ENCODE measurements at places on chromosomes 11 and 22.

GRCh38 chr11:43952401-43953342 lies 10.2 kb downstream of the C11orf96 start:
- no peak for DNase-seq

GRCh38 chr11:43518408-43519160 lies 159.9 kb downstream of the TTC17 start:
- no peak for DNase-seq

DNA sequence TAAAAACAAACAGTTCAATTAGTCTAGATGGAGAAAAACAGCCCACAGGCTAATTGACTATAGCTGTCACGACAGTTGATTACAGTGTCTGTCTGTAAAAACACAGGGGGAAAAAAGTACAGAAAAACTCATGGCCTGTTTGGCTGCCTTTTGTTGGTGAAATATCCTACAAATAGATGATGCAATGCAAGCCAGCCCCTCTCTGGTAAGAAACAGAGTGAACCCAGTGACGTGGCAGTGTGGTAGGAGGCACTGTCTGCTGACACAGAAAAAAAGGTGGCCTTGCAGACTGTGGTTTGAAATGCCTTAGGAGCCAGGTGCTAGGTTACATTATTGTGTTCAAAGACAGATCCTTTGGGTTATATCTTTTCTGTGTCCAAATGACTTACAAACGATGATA lies 431.4 kb upstream of the CCDC90B start:
- no peak for DNase-seq

- DNase-seq: no peak
Observed at GRCh38 chr11:105935791-105936190, 86.2 kb downstream of the MSANTD4 start.

DNA sequence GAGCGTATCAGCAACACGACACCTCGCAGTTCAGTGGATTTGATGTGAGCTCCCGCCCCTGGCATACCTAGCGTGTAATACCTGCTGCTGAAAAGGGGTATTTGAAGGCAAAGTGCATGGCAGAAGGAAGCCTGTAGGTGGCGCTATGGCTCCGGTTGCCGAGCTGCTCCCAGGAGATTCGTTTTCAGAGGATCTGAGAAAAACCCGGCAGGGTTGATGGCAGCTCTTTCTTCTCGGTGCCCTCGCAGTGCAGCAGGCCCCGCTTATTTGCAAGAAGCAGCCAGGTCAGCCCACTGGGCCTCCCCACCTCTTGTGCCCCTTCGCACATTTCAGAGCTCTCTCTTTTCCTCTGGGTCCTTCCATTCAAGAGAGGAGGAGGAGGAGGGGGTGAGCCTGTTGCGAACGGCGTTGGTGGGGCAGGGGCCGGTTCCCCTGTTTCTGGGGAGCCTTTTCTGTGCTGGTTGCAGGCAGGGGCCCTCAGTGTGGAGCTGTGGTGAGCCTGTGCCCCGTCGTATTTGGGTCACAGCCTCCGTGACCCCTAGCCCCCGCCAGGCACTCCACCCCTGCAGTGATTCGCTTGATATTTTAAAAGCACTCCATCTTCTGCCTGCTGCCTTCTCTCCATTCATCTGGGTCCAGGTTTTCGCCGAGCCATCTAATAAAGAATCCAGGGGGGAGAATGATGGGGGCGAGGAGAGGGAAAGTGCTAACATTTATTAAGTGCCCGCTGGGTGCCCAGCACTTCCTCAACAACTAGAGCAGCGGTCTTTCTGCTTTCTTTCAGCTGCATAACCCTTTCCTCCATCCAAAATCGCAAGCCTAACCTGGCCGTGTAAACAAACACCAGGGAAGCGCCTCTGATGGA lies 85.3 kb upstream of the SYT13 start:
- peak; percentile 85 for DNase-seq

DNA sequence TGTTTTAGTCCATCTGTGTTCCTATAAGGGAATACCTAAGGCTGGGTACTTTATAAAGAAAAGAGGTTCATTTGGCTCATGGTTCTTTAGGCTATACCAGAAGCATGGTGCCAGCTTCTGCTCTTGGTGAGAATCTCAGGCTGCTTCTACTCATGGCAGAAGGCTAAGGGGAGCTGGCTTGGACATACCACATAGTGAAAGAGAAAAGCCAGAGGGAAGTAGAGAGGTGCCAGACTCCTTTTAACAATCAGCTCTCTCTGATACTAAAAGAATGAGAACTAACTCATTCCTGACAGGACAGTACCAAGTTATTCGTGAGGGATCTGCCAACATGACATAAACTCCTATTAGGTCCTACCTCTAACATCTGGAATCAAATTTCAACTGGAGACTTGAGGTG lies 1250.2 kb upstream of the CNTN5 start:
- no peak for DNase-seq

DNA sequence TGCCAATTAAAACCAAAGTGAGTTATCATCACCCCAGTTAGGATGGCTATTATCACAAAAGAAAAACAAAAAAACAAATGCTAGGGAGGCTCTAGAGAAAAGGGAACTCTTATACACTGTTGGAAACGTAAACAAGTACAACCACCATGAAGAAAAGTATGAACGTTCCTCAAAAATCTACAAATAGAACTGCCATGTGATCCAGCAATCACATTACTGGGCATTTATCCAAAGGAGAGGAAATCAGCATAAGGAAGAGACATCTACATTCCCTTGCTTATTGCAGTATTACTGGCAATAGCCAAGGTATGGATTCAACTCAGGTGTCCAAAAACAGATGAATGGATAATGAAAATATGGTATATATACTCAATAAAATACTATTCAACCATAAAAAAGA lies 1145.1 kb downstream of the LRRC4C start:
- DNase-seq: no peak

- no peak for DNase-seq
Observed at GRCh38 chr11:76644591-76644990, 26.0 kb downstream of the LRRC32 start.

DNA sequence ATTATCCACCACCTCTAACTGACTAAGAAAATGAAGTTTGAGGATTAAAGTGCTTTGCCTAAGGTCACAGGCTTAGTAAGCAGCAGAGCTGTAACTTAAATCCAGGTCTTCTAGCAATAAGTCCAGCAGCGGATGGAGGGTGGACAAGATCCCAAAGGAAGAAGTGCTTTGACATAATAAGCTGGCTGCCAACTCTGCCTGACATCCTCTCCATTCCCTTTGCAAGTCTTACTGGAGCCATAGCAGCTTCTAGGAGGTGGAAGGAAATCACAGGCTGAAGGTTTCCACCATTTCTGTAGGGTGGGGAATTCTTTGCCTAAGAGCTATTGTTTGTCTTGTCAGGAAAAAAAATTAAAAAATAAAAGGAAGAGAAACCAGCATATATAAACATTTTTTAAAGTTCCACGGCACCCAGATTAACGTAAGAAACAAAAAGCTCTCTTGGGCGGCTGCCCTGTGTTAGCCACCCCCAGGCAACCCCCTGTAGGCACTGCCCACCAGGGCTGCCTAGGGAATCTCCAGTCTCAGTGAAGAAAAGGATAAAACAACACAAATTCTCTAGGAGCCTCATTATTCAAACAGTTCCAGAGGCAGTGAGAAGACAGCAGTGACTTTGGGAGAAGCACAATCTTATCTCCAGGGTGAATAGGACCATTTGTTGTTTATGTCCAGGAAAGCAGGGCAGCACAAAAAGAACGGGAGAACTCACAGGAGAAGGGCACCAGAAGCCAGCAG lies 380.8 kb upstream of the CADM1 start:
- DNase-seq: no peak

DNA sequence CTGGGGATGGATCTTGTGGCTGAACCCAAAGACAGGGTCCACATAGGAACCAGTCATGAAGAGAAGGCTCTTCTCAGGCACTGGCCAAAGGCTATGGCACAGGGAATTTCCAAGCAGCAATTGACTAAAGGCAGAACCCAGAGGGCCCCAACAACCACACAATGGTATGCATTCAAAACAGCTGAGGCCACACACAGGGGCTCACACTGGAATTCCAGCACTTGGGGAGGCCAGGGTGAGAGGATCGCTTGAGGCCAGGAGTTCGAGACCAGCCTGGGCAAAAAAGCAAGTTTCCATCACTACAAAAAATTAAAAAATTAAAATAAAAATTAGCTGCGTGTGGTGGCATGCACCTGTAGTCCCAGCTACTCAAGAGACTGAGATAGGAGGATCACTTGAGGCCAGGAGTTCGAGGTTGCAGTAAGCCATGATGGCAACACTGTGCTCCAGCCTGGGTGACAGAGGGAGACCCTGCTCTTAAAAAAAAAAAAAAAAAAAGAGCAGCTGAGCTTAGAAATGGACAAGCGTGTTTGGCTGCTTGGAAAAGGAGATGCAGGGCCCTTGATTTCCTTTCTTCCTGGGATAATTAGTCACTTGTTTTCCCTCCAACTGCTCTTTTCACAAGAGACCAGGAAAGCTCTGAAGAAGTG lies 44.6 kb downstream of the MYH9 start:
- DNase-seq: no peak

DNA sequence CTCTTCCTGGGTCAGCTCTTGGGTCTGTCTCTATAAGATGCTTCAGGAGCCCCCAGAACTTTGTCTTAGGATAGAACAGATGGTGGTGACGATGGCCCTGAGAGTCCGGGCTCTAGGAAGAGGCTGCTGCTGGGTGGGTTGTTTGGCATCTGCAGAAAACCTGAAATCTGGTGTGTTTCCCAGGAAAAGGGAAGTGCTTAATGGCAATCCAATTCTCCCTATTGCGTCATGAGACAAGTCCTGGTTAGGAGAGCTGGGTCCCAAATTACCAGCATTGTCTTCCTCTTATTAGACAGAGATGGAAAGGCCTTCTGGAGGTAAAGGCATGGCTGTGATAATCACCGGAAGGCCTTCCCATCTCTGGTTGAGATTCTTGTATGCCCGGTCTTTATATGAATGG lies 48.9 kb upstream of the GRAMD1B start:
- no peak for DNase-seq

DNA sequence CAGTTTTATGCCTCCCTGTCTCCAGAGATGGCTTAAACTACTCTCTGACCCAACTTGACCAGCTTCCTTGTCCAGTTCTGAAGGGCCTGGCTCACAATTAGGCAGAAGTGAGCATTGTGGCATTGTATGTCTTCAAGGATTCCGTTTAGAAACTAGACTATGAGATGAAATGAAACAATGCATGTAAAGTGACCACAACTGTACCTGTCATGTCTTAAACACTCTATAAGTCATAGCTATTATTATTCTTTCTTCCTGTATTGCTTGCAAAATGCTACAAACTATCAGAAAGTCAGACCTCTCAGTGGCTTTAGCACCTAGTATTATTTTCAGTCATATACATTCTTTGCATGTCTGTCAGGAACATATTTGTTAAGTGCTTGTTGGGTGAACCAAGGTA lies 127.9 kb upstream of the MTMR2 start:
- no peak for DNase-seq

DNA sequence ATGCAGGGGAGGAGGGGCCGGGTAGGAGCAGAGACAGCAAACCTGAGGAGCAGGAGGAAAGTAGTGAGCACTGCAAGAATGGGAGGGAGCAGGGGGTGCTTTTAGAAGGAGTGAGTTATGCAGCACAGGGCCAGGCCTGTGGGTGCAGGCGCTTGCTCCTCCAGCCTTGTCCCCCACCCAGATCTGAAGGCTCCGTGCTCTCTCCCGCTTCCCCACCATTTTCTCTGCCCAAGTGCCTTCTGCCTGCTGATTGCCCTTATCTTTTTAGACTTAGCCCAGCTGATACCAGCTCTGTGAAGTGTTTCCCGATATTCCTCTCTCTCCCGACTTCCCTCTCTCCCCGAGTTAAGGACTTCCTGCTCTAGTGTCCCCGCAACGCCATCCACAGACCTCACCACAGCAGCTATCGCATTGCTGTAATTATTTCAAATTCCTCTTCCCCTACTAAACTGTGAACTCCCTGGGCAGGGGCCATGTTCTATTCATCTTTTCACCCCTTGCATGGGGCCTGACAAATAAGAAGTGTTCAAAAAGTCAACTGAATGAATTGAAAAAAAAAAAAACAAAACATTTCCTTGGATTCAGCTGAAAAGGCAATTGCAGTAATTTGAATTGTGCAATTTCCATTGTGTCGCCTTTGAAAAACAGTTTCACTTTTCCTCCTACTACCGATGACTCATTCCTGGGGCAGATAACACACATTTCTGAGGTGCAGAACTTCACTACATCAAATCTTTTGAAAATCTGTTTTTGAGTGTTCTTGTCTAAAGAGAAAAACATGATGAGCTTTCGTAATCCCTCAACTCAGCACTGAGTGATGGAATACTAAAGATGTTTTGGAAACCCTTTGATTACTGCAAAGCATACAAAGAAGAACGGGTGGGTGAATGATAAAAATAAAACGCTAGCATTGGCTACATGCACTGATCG lies 69.7 kb upstream of the BMAL1 start:
- peak; percentile 54 for DNase-seq

- no peak for DNase-seq
Observed at GRCh38 chr11:394034-394857, at the start of gene PKP3. PKP3 (plus strand) TSS chr11:394209; CDS start chr11:394293, 84 bp downstream.

DNA sequence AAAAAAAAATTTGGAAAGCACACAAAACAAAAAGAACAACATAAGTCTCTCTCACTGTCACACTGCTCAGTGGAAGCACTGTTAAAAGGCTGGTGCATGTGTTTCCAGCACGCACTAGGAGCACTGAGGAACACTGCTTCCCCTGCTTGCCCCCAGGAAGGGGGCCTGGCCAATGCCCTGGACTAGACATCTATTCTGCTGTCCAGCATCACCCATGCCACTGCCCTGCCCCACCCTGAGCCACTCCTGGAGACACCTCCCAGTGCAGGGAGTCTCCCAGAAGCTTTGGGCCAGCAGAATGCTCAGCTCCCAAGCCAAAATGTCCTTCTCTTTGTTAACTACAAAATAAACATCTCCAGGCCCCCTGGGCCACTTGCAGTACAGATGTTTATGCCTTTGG lies 49.7 kb upstream of the EMID1 start:
- DNase-seq: no peak

- no peak for DNase-seq
Observed at GRCh38 chr22:32810555-32811133, 9.1 kb downstream of the TIMP3 start.

GRCh38 chr11:69008737-69009440 lies 4.2 kb downstream of the MRGPRF start:
- peak; percentile 84 for DNase-seq

GRCh38 chr11:120034176-120034875 lies 103.6 kb downstream of the TRIM29 start:
- DNase-seq: no peak

DNA sequence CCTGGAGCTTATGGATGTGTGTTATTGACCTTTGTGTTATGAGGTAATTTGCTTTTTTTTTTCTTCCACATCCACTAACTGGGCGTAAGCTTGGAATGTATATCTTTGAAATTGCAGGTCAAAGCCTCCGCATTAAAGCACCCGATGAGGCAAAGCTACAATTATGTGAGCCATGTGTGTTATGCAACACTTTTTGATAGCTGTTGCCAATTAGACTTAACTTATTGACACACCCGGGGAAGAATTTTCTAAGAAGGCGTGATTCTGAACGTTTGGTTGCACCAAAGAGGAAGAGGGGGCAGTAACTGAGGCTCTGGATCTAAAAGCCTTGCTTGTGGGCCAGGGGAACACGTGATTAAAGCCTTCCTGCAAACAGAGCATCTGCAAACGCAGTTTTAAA lies 610 bp upstream of the TEX12 start:
- no peak for DNase-seq

DNA sequence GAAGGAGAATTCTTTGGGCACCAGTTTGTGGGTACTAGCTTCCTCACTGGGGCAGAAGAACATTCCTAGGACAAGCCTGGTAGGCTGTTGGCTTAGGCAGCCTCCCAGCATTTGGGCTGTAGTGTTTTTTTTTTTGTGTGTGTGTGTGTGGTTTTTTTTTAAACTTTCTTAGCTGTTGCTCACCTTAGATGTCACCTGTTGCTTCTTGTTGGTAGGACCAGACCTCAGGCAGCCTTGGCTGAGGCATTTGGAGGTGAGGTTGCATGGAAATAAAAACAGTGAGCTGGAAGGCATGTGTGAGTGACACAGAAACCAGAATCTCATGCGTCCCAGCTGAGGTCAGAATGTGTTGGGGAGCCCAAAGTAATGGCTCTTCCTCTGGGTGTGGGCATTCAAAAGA lies 21.3 kb downstream of the AMPD3 start:
- DNase-seq: no peak
